ENCODE measurements at places on chromosomes 2 and 18. TPM values are rescaled to one million over a fixed set of nuclear protein-coding genes. Genes with fewer than 3 reads are reported as not detected.

- no peak for DNase-seq
These were observed 20.5 kb downstream of the SNORC start for GRCh38 chr2:232890536-232890895.

DNA sequence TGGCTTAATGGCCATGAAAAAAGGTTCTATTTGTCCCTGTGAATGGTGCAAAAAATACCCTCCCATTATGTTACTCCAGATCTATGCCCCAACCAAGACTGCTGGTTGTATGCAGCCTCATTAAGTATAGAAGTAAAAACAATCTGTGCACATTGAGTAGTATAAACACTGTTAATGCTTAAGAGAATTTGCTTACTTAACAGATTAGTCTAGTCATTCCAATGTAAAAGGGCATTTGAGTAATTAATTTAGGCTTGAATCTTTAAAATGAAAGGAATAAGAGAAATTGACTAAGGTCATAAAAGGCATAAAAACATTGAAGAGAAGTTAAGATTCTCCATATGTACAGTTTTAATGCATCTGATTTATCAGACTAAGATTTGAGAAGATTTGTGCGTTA lies 51.2 kb downstream of the FAM124B start:
- no peak for DNase-seq

GRCh38 chr2:26465266-26465925 lies 12.5 kb downstream of the OTOF start:
- DNase-seq = no peak

DNA sequence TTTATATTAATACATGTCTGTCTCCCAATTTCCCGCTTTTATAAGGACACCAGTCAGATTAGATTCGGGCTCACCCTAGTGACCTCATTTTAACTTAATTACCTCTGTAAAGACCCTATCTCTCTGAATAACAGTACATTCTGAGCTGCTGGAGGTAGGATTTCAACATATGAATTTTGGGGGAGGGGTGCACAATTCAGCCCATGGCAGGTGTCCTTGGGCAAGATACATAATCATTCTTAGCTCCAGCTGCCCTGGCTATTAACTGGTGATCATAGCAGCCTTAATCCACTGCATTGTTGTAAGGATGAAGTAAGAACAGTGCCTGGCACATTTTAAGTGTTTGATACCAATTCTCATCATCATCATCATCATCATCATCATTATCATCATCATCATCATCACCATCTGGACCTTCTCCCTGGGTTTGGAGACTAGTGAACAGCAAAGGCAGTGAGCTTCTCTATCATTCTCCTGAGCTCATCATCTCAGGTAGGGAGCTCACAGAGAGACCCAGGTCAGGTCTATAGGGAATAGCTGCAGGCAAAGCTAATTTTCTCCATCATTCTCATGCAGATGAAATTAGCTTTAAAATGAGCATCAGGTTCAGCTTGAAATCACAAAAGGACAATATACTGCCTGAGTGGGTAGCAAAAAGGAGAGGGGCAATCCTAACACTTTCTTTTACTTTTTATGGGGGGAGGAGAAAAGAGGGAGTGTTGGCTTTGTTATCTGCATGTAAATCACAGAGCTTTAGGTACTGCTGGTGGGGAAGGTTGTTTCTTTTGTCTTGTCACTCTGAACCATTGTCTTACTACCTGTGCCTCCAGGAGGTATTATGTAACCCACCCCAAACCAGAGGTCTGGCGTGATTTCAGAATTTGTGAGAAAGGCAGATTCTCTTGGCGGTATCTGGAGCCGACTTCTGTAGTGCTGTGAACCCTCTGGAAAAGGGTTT lies 125.5 kb upstream of the SPRED2 start:
- no peak for DNase-seq

The ENOSF1 gene
- total RNA-seq = 24.4 TPM
